Placental pericyte (primary cell): ENCODE measurements at places on chromosomes 5 and 9. TPM values are rescaled to one million over a fixed set of nuclear protein-coding genes. Genes with fewer than 3 reads are reported as not detected.

Gene MAT2B
- 45.5 and 90.9 TPM in 2 replicates for total RNA-seq

Gene PRRT1B
- not detected in 2 replicates for total RNA-seq

Gene NEURL1B
- 0.44 and 2.4 TPM in 2 replicates for total RNA-seq

Gene OR13C4
- not detected in 2 replicates for total RNA-seq

Gene IFNA21
- total RNA-seq = not detected in 2 replicates

Gene OR5C1
- total RNA-seq = not detected in 2 replicates

Gene TSSK1B
- 0.57 and 0.66 TPM in 2 replicates for total RNA-seq
